ENCODE measurements at places on chromosomes 4 and X. TPM values are rescaled to one million over a fixed set of nuclear protein-coding genes. Genes with fewer than 3 reads are reported as not detected.

GPR50 gene
- total RNA-seq = not detected

UCHL1 gene
- 3.0 TPM for total RNA-seq

FGFBP2 gene
- total RNA-seq = 1.9 TPM

CSAG3 gene
- not detected for total RNA-seq

TAF7L gene
- not detected for total RNA-seq

HTRA3 gene
- total RNA-seq = 3.1 TPM

EDA gene
- total RNA-seq = 3.1 TPM

ADH1B gene
- 120 TPM for total RNA-seq

PCDH7 gene
- total RNA-seq = 38.7 TPM

CYTL1 gene
- total RNA-seq = 1.4 TPM

DNA sequence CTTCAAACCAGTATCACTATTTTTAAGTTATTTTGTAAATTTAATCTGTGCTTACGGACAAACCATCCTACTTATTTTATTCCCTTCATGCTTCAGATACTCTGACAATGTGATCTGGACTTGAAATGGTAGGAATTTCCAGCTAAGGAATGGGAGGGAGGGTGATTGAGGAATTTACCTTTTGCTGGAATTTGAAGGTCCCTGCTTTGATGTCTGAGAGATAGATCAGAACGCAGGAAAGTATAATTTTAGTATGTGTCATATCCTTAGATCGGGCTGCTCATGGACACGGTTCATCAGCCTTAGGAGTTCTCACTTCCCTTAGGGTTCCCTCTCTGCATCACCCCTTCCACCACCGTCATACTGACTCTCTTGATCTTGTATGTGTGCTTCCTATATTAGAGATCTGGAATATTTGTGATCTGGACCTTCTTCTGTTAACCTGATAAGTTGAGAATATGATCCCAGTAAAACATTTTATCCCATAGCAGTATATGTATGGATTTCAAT, 16.8 kb downstream of the OCRL start:
- H3K27me3 ChIP-seq = no peaks in the 10 kb centered on the region
- H3K4me1 ChIP-seq = no peaks in the 10 kb centered on the region
- DNase-seq = no peak
- H3K36me3 ChIP-seq = peaks cover 45% of the 10 kb centered on the region
- no peak overlapping the region for H3K4me3 ChIP-seq

- no peaks in the 10 kb centered on the region for H3K36me3 ChIP-seq
- DNase-seq = no peak
Observed at GRCh38 chrX:122122274-122122673, 1061.8 kb upstream of the GRIA3 start.

DNA sequence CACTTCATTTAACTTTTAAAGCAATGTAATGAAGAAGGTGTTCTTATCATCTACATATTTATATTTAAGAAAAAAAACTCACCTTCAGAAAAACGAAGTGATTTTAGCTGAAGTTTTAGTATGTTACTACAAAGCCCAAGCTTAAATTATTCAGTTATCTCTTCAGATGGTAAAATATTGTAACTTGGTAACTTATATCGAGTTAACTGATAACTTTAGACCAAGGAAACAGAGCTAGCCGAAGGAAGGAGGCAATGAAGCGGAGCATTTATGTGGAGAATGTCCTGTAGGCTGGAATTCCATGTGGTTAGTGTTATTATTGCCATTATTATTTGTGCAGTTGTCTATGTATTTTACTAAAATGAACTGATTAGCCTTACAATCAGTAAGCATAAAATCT, 1102.1 kb upstream of the LCORL start:
- no peak overlapping the region for H3K4me3 ChIP-seq
- H3K4me1 ChIP-seq = no peaks in the 10 kb centered on the region
- H3K36me3 ChIP-seq = no peaks in the 10 kb centered on the region
- no peak overlapping the region for H3K27ac ChIP-seq
- no peak for DNase-seq

DNA sequence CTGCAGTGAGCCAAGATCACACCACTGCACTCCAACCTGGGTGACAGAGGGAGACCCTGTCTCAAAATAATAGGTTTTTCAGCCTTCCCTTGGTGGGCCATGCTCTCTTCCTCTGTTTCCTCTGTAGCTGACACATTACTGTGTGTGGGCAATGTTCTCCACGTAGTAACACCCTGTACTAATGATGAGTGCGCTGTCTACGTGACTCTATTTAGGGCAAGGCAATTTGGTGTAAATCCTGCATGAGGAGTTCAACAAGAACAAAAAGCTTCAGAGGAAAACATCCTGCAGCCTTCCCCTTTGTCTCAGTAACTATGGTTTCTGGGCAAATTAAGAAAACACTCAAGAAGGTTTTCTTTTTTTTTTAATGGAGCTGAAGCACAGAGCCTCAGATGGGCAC, 24.4 kb upstream of the JAKMIP1 start:
- peaks cover 49% of the 10 kb centered on the region for H3K27me3 ChIP-seq
- no peak for DNase-seq
- no peak overlapping the region for H3K27ac ChIP-seq
- no peak overlapping the region for H3K4me3 ChIP-seq
- H3K36me3 ChIP-seq = no peaks in the 10 kb centered on the region
- no peaks in the 10 kb centered on the region for H3K4me1 ChIP-seq

DNA sequence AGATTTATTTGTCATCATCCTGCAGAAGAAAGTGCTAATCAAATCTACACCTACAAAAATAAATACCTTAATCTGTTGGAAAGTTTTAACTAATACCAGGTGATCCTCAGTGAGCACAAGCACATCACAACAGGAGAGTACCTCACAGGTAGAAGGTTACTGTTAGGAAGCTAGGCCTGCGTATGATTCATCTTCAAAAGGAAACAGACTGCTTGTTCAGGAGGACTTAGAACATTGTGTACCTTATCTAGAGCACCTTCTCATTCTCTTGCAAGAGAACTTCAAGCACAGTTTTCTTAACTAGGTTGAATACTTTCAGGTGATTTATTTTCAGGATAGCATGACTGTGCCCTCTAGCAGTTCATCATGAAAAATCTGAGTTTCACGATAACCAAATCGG, 54.2 kb downstream of the MND1 start:
- no peak overlapping the region for H3K4me3 ChIP-seq
- peak overlapping the region; percentile 7 for H3K27ac ChIP-seq
- H3K27me3 ChIP-seq = no peaks in the 10 kb centered on the region
- no peaks in the 10 kb centered on the region for H3K36me3 ChIP-seq
- DNase-seq = no peak

DNA sequence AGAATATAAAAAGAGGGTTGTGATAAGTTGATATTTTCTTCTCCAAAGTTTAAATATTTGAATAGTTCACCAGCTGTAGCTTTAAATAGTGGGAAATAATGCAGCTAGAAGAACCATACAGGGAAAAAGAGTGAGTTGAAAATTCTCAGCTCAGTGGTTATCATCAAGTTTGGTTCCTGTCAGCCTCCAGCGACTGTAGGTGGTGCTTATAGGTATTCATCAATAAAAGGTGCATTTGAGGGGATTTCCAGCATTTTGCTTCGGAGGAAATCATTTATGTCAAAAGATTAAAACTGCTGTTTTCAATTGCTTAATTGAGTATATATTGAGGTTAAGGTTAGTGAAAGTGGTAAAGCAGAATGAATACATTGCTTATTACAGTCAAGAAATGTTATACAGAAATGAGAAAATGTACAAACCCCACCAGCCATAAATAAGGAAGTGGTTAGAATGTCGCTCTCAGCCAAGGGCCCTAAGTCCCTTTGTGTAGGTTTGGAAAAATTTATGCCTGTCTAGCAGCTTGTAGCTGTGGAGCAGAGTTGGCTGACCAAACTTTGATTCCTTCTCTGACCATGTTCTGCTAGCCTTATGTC, 532.9 kb upstream of the FTHL17 start:
- no peak for DNase-seq
- no peak overlapping the region for H3K4me3 ChIP-seq
- H3K27me3 ChIP-seq = no peaks in the 10 kb centered on the region
- no peaks in the 10 kb centered on the region for H3K36me3 ChIP-seq
- H3K27ac ChIP-seq = no peak overlapping the region

GRCh38 chr4:116015062-116015461, 901.6 kb upstream of the NDST4 start:
- no peak for DNase-seq
- H3K27ac ChIP-seq = no peak overlapping the region
- H3K27me3 ChIP-seq = no peaks in the 10 kb centered on the region

- H3K27ac ChIP-seq = no peak overlapping the region
- H3K36me3 ChIP-seq = no peaks in the 10 kb centered on the region
- no peak for DNase-seq
- no peaks in the 10 kb centered on the region for H3K27me3 ChIP-seq
Observed at GRCh38 chr4:171891038-171891437, 77.8 kb downstream of the GALNTL6 start.

- no peaks in the 10 kb centered on the region for H3K27me3 ChIP-seq
- no peaks in the 10 kb centered on the region for H3K4me1 ChIP-seq
- H3K36me3 ChIP-seq = no peaks in the 10 kb centered on the region
- no peak for DNase-seq
Observed at GRCh38 chr4:183863155-183863825, 41.8 kb upstream of the STOX2 start.

- no peak overlapping the region for H3K4me3 ChIP-seq
- no peak overlapping the region for H3K27ac ChIP-seq
- no peaks in the 10 kb centered on the region for H3K36me3 ChIP-seq
Observed at GRCh38 chr4:54614149-54614548, 43.6 kb upstream of the KIT start.

DNA sequence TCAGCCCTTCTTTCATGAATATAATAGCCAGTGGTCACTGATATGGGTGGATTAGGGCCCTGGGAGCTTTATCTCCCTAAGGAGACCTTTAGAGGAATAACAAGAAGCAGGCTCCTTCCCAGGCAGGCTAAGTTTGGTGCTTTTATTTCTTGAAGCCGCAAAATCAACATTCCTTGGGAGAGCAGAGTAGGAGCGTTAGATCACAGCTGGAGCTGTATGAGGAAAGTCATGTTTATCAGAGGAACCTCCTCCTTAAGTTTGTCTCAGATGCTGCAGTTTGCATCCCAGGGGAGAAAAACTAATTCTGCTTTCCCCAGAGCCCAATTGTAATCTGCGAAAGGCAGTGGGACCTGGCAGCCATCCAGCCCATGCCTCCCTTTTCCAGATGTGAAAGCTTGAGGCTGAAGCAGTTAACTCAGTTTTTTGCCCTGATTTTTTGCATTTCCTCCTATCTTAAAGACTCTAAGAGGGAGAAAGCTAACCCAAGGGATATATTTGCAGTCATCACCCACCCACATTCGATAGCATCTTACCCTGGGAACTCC, 186.0 kb upstream of the FRMPD4 start:
- H3K27ac ChIP-seq = no peak overlapping the region
- H3K27me3 ChIP-seq = no peaks in the 10 kb centered on the region
- H3K4me1 ChIP-seq = no peaks in the 10 kb centered on the region
- no peaks in the 10 kb centered on the region for H3K36me3 ChIP-seq

- H3K27me3 ChIP-seq = no peaks in the 10 kb centered on the region
- no peak overlapping the region for H3K4me3 ChIP-seq
- peaks cover 71% of the 10 kb centered on the region for H3K4me1 ChIP-seq
- no peak for DNase-seq
Observed at GRCh38 chr4:185255868-185256267, 46.5 kb downstream of the SNX25 start.

DNA sequence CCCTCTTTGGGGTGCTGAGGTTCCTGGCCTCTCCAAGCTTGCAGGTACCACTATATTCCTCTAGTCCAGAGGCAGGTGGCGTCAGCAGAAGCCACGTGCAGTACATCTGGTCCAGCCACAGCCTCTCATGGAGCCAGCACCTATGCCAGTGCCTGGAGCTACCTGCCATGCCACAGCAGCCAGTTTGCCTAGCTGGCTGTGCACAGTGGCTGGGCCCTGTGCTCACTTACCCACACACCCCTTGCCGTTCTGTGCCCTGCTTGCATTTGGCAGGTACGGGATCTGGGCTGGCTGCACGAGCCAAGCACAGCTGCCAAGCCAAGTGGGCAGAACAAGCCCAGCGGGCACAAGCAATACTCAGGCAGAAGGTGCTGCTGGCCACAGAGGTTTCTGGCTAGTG, 601.1 kb downstream of the EPHA5 start:
- no peak overlapping the region for H3K4me3 ChIP-seq
- peak; percentile 62 for DNase-seq
- H3K4me1 ChIP-seq = no peaks in the 10 kb centered on the region
- no peaks in the 10 kb centered on the region for H3K27me3 ChIP-seq
- no peak overlapping the region for H3K27ac ChIP-seq

All from spleen (tissue), 13 donors.